AG08395 (cell line): ENCODE measurements at places on chromosomes 1 and 21.

DNA sequence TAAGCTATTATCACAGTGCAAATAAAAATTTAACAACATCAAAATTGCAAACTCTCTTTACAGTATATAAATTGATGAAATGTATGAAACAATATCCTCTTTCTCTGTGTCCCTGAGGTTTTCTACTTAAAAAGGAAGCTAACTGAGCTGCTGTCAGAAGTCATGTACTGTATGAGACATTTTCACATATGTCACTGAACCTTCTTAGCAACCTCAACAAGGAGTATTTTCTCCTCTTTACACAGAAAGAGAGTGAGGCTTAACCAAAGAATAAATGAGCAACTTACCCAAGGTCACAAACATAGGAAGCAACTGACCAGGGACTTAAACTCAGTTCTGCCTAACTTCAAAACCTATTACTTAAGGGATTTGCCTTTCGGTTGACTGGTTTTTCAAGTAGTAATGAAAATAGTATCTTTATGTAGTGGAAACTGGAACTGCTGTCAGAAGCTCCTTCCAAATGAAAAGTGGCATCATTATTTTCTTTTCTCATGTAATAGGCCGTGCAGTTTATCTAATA, 288.9 kb downstream of the LRRIQ3 start:
- DNase-seq = no peak

DNA sequence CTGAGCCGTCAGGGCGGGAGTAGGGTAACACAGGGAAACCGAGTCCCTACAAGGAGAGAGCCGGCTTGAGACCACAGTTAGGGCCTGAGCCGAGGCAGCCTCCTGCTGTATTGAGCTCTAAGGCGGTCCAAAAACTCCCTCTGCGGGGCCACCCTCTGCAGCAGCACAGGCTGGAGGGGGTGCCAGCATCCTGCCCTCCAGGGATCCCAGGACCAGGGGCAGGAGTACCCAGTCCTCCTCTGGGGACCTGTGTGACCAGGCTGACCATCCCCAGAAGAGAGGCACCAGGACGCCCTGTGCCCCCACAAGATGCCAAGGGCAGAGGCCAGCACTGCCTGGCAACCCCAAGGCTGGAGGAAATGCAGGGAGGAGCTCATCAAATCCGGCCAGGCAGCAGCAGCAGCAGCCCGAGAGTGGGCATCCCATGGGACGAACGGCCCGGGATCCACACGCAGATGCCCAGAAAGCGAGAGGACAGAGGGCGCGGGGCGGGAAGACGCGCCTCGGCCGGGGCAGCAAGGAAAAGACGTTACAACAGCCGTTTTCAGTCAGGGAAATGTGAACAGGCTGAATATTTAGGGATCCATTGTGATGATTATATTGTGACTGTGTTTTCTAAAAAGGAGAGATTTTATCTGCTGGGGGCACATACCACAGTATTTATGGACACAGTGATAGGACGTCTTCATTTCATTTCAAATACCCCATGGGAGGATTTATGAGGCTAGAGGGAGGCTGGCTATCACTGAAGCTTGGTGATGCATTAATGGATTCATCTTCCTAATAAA, 57.1 kb upstream of the COL18A1 start:
- no peak for DNase-seq

- peak; percentile 57 for DNase-seq
Measured at GRCh38 chr1:221801773-221802516, 60.1 kb upstream of the DUSP10 start.

DNA sequence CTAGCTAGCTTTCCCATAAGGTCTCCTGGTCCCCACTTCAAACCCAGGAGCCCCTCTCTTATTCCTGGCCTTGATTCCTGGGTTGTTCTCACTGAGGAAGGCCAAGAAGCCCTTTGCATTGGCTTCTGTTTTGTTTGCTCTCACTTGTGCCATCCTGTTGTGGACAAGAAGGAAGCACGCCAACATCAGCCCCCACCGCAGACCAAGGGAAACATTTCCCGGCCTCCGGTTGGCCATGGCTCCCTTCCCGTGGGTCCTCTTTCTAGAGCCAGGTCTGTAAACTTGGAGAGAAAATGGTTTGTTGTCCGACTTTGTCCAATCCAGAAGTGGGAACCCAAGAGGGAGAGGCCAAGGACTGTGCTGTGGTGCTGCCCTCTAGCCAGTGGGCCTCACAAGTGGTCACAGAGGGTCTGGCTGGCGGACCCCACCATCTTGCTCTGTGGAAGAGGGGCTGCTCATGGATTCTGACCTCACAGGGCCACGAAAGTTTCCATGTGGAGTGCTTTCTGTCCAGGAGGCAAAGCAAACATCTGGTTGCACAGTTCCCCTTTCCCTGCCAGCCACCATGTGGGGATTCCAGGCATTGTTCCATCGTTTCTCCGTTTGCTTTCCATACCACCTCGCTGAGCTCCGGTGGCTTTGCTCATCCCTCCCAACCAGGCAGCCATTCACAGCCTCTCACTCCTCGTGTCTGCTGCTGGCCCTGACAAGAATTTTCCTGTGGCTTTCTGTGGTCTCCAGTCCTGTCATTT, 18.9 kb upstream of the TENT5C start:
- DNase-seq = peak; percentile 37

DNA sequence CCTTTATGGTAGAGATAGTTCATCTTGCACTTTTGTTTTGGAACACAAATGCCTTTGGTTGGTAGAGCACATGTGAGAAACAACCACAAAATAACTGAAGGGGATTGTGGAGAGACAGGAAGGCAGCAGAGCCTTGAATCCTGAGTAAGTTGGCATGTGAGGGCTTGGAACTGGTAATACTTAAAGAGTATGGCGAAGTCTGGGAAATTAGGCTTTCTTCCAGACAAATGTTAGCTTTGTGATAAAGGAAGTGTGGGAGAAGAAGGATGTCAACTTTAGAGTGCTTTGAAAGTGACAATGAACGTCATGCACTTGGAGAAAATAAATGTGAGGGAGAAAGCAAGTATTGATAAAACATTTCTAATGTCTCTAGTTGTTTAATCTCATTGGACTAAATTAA, 476.3 kb upstream of the ZRANB2 start:
- DNase-seq = peak; percentile 3

DNA sequence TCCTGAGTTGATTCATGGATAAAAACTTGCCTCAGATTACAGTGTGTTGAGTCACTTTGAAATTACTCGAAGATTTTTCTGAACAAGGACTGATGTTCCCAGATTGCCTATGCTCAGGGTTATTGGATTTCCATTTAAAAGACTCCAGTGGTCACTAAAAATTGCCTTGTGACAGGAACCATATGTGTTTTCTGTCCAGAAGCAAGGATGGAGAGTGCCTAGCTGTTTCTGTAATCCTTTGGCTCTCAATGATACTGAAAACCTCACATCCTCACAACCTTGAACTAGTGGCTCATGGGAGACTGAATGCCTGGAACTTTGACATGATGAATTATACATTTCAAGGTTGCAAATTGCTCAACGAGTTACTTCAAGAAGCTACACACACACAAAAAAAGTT, 1271.8 kb downstream of the BRINP3 start:
- no peak for DNase-seq

DNA sequence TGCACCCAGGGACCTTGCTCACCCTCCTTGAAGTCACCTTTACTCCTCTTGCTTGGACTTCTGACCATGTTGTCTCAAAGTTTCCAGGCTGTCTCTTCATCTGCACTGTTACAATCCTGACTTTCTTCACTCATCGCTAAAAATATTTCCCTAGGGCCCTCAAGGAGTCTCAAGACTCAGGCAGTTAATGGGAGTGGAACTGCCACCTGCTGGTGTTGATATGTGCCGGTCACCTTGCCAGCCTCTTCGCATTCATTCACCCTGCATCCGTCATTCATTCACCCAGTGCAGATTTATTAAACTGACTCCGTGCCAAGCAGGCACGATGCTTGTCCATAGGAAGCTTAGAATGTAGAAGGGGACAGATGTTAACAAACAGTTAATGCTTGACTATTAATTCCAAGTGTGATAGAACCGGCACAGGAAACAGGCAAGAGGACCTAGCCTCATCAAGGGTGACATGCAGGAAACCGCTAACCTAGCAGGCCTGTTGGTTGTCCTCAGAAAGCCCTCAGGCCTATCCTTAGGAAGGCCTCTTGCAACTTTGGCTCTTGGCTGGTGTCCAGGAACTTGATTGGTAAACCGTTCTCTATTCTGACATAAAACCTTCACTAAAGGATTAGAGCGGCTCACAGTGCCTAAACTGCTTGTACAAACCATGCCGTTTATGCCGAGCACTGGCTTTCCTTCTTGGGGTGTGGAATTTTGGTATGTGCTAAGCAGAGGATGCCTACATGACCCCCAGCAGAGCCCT, 342.2 kb downstream of the CAMTA1 start:
- DNase-seq = no peak

- no peak for DNase-seq
Measured at GRCh38 chr1:99727575-99728185, 38.8 kb downstream of the FRRS1 start.

DNA sequence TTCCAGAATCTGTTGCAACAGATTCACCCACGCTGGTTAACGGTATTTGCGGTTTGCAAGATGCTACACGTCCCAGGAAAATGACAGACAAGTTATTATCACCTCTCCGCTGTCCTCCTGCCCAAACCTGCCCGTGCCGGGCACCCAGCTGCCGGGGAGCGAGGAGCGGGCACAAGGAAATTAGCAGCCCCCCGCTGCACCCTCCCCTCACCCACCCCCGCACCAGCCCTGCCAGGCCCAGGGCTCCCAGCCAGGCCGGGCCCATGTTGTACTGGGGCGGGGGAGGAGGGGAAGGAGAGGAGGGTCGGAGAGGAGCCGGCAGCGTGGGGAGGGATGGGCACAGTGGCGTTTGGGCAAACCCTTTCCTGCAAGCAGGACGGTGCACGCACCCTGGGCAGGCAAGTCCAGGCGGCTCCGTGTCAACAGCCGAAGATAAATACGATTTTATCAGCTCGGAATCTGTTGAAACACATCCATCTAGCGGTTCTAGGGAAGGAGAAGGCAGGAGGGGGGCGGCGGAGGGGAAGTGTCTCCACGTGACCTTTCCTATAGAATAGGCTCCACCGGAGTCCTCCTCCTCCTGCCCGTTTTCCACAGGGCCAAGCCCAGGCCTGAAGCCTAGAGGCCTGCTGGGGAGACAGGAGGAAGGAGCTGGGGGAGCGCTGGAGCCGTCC, 35.1 kb upstream of the CCDC27 start:
- no peak for DNase-seq

- no peak for DNase-seq
Measured at GRCh38 chr1:221782970-221783369, 41.1 kb upstream of the DUSP10 start.

DNA sequence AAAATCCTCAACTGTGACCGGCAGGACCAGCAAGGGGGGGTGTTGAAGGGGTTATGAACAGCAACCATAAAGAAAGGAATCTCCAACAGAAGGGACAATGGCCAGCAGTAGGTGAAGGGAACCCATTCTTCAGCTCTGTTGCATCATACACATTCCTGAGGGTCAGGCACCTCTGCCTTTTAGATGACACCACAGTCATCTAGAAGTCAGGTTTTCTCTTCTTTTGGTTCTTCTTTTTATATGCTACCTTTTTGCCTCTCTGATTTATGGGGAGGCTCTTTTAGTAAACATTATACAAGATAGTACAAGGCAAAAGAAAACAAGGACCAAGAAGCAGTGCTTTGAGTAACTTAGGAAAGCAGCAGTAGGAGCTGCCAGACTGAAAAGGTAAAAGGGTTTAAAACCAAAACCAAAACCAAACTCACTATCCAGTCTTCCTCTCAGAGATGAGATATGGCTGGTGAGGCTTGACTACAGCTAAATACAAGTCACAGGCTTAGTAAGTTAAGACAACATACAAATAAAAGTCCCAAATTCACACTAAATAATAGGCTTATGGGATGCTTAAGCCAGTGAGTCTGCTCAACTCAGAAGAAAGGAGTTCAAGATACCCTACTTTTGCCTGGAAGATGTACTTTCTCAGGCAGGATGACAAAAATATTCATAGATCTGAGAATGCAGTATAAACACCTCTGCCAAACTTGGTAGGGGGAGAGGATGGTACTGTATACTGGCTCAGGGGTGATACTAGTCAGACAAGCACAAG, 4.1 kb downstream of the TEX38 start:
- DNase-seq = no peak

DNA sequence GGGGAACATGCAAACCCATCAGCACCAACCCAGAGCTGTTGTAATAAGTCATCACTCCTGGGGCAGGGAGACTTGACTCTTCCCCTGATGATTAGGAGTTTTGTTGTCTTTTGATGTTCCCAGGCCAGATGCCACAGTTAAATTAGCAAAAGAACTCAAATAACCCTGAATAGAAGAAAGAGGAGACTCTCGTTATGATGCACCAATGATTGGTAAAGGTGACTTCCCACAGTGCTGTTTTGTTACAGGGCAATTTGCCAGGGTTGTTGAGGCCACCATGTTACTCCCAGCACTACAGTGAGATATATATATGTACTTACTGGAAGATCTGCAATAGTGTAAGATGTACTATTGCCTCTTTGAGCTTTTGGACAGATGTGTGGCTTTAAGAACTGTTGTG, 24.3 kb upstream of the RCAN1 start:
- DNase-seq = no peak

- DNase-seq = no peak
Measured at GRCh38 chr1:50710099-50710498, 250.0 kb downstream of the FAF1 start.

DNA sequence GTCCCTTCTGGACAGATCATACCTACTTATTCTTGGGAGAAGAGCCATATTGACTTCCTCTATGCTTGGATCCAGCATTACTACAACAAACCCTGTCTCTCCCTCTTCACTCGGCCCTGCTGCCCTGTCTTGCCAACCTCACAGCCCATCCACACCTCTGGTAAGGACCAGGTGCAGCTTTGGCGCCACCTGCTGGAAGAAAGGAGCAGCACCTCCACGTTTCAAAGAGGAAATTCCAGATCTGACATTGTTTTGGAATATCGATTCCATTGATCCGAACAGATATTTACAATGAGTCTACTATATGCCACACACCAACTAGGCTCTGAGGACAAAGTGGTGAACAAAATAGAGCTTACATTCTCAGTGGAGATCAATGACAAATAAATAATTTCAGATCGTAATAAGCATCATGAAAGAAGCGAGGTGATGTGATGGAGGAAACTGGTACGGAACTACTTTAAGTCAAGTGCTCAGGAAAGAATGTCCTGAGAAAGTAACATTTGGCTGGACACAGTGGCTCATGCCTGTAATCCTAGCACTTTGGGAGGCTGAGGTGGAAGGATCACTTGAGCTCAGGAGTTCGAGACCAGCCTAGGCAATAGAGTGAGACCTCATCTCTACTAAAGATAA, 18.7 kb downstream of the MFSD2A start:
- DNase-seq = peak; percentile 82
